ENCODE measurements at places on chromosomes 7 and 10.

- DNase-seq, result no peak
These were observed 1057.5 kb downstream of the NRG3 start for GRCh38 chr10:82932451-82932850.

DNA sequence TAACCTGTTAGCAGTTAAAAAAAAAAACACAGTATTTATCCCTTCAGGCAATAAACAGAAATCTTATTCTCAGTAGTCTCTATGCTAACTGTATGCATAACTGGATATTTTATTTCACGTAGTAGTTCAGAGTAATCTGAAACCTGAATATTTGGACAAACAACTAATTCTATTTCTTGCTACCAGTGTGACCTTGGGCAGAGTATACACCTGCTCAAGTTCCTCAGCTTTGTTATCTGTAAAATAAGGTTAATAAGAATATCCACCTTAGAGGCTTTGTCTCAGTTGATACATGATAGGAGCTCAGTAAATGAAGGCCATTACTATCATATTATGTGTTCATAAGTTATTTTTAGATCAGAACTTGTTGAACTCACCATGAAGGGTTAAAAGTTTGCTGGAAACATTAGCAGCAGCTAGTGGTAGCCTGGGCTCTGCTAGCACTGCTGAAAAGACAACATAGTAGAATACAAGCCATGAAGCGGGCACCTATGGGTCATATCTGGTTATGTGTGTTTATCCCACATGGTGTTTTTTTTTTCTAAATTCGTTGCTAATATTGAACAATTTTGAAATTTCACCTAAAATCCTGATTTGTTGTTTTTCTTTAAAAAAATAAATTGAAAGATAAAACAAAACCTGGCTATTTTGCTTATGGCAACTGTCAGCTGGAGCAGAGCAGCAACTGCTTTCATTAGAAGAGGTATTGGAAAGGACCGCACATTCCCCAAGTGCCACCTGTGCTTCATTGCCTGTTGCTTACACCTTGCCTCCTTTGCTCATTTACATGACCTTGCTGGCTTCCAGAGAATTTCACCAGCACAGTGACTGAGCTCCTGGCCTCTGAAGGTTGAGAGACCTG lies 303.0 kb downstream of the PRKG1 start:
- no peak for DNase-seq

GRCh38 chr7:94971051-94971867 lies 63.9 kb downstream of the PPP1R9A start:
- no peak for DNase-seq

DNA sequence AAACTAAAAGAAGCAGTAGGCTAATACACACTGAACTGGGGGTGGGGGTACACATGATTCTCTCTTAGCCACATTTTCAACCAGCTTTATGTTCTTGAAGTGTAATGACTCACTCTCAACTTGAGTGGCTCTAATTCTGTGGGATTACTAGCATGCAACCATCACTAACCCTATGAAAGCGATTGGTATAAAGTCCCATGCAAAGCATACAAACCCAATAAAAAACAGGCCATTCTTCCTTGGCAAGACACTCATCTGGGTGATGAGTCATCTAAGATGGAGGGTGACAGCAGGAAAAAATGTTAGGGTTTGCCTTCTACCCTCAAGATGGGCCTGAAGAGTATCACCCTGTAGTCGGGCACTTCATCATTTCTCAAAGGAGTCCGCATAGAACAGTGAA lies 14.9 kb upstream of the PON3 start:
- DNase-seq, result no peak

GRCh38 chr10:92387289-92387940 lies 96.4 kb downstream of the MARCHF5 start:
- no peak for DNase-seq

- DNase-seq, result no peak
These were observed 31.6 kb downstream of the TMEM120A start for GRCh38 chr7:75962607-75963380.

- no peak for DNase-seq
These were observed 61.4 kb upstream of the COMTD1 start for GRCh38 chr10:75297021-75297599.

DNA sequence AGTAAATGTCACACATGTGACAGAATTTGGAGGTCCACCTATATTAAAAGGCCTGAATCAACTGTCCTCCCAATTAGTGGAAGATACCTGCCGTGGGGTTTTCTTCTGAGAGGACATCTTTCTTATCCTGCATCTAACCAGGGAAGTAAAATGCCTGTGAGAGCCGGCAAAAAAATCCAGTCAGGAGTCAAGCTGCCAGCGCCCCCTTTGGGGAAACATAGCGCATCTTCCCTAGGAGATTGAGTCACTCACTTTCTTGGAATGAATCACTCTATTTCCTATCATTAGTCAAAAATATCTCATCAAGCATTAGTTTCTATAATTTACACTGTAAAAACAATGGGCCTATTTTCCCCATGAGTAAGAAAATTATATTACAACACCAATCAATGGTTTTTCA lies 66.4 kb upstream of the ANK3 start:
- DNase-seq, result no peak

- DNase-seq, result peak; percentile 37
These were observed 662 bp upstream of the PPIF start for GRCh38 chr10:79346388-79347225.

DNA sequence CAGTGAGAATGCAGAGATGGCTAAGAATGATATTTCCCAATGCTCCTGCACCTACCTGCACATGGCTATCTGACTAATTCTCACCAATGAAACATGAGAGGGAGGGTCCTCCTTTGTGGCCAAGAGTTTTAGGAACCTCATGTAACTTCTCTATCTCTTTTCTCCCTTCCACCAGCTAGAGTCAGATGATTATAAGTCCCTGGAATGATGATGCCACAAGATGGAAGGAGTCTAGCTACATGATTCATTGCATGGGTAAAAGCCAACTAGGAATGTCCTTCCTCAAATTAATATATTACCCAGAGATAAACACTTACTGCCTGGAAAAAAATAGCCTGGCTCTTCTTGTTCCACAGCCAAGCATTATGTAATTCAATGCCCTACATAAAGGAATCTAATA lies 55.1 kb upstream of the AASS start:
- no peak for DNase-seq

DNA sequence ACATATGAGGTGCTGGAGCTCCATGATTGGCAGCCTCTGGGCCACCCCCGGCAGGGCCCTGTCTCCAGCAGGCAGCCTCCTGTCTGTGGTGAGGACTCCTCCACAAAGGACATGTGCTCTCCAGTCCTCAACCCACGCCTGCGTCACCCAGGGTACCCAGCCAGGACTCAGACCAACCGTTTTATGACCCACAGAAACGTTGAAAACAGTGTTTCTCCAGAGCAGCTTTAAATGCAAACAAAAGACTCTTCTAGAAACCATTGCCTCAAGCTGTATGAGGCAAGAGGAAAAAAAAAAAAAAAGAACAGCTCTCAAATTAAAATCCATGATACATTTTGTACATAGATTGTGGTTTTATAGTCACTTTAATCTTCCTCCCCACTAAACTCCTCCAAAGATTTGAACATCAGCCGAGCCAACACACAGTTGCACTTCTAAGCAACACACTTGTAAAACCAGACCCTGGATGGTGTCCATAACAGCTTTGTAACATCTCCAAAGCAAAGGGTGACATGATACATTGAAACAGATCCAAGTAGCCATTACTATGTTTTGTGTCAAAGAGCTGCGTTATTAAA lies 175.0 kb upstream of the LYZL2 start:
- DNase-seq, result no peak

GRCh38 chr10:128519581-128519980 lies 393.4 kb upstream of the MKI67 start:
- DNase-seq, result no peak

GRCh38 chr10:21385996-21386585 lies 139.4 kb downstream of the SKIDA1 start:
- DNase-seq, result no peak

GRCh38 chr7:48299580-48300169 lies 128.4 kb downstream of the ABCA13 start:
- peak; percentile 65 for DNase-seq

- no peak for DNase-seq
These were observed 90.0 kb downstream of the GATA3 start for GRCh38 chr10:8144496-8144895.

DNA sequence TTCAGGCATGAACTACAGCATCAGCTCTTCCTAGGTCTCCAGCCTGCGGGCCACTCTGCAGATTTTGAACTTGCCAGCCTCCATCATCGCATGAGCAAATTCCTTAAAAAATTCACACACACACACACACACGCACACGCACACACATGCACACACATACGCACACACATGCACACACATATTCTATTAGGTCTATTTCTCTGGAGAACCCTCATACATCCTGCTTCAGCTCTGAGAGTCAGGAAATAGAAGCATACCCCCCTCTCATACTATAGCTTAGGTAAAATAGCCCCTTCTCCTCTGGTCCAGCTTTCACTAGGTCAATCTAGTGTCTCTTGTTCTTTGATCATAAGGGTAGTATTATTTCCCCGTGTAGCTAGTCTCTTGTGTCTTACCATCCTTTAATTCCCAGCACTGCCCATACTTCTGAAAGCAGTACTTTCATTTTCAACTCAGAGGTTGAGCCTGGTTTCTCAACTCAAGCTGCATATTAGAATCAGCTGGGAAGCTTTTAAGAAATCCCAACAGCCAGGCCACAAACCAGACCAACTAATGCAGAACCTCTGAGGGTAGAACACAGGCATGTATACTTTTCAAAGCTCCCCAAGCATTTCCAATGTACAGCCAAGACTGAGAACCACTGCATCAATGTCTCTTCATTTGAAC lies 30.9 kb upstream of the ITGB8 start:
- no peak for DNase-seq

- no peak for DNase-seq
These were observed 58.1 kb downstream of the POLL start for GRCh38 chr10:101529725-101530553.

DNA sequence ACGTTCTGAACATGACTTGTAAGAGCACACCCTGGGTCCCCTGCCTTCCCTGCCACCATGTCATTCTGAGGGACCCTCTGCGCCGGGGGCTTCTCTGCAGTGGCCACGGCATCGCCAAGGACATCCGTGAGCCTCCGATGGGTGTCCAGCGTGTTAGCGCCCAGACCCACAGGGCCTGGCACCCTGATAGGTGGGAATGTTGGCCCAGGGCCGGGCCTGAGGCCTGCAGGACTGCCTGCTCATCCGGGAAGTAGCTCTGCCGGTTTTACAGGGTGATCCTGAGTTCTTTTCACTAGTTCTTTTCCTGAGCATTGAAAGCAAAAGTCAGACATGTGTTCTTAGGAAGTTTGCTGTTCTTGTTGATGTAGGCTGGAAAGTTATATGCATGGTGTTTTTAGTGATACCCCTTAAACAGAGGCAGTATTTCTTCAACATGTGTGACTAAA lies 54.5 kb downstream of the WDR37 start:
- no peak for DNase-seq

GRCh38 chr7:38241071-38241470 lies 32.4 kb downstream of the TARP start:
- DNase-seq, result no peak

GRCh38 chr7:24778543-24779282 lies 21.4 kb upstream of the GSDME start:
- DNase-seq, result no peak

- no peak for DNase-seq
These were observed 188.2 kb upstream of the MKLN1 start for GRCh38 chr7:131139462-131139861.

- no peak for DNase-seq
These were observed 74.4 kb upstream of the SFMBT2 start for GRCh38 chr10:7485244-7485556.

GRCh38 chr7:34497153-34497777 lies 160.8 kb upstream of the NPSR1 start:
- DNase-seq, result no peak

DNA sequence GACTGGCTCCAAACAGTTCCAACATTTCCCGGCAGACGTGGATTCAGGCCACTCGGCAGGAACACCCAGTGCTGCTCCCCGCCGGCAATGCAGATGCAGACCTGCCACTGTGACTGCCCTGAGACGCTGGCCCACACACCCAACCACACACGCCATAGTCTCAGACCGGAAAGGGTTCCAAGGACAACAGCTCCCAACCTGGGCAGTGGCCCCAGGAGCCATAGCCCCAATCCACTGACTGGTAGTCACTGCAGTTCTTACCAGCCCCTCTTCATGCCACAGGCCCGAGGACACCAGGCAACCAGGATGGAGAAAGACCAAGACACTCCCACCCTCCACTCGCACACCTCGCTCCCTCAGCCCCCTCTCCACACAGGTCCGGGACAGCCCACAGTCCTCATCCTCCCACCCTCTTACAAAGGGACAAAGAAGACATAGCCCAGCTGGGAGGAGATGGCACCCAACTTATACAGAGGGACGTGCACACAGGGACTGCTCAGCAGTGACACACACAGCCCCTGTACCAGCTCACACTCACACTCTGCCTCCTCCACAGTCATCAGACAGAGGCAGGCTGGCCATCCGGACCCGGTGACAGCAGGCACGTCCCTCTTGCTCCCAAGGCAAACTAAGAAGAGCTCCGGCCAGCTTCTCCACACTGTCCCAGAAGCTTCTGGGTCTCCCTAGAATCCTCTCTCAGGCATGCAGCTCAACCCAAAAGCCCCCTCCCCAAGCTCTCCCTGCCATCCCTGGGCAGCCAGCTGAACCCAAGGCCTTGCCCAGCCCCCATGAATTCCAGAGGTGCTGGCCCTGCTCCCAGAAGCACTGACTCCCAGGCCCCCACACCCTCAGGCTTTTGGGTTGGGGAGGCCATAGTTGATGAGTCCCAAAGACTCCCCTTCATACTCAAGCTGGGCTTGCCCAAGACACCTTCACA lies 24.8 kb downstream of the KCNH2 start:
- DNase-seq, result no peak

- DNase-seq, result peak; percentile 18
These were observed 8.4 kb upstream of the TEX36 start for GRCh38 chr10:125691160-125691981.

DNA sequence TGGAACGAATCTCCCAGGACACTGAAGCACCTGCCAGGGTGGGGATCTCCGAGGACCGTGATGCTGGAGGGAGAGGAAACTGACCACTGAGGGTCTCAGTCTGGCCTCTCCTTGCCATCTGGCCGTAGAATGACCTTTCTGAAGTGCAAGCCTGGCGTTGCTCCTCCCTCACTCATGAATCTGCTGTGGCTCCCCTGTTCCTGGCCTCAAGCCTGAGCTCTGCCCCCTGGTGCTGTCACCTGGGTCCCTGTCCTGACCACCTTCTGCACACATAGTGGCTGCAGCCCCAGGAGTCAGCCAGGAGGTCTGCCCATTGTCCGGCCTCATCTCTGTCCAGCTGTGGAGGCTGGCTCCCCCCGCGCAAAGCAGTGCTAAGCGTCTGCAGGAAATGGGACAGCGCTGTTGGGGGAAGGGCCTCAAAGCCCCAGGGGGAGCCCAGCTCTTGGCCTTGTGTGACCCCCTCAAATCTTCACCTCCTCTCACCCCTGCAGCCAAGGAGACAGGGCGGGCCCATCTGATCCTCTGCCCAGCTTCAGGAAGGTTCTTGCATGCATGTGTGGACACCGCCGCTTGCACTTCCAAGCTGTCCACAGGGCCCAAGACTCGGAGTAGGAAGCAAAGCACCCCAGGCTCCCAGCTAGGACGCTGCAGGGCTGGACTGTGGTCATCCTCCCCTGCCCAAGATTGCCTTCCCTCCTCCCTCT lies 65.7 kb downstream of the MYL10 start:
- DNase-seq, result no peak

GRCh38 chr7:136470179-136470578 lies 398.3 kb upstream of the CHRM2 start:
- DNase-seq, result no peak

Measured in NCI-H345 (cell line).